ENCODE measurements at places on chromosomes 5 and 9.

- no peak for DNase-seq
Observed at GRCh38 chr5:136235321-136235720, 42.4 kb upstream of the SMIM32 start.

GRCh38 chr5:163269624-163270023 is 167.8 kb upstream of the CCNG1 start:
- DNase-seq, result no peak

DNA sequence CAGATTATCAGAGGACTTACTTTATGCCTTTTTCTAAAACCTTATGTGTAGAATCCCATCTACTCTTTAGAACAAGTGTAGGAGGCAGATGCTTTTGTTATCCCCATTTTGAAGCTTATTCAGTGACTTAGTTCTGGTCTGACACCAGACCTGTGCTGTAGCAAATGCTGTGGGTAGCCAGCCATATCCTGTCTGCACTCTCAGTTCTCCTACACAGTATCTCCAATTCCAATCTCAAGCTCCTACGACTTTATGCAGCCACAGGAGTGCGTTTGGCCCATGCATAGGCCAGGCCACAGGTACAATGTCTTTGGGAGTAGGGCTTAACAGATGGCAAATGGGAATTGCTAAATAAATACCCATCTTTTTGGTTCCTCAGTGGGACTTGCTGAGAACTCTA is 292.6 kb downstream of the MCTP1 start:
- no peak for DNase-seq

DNA sequence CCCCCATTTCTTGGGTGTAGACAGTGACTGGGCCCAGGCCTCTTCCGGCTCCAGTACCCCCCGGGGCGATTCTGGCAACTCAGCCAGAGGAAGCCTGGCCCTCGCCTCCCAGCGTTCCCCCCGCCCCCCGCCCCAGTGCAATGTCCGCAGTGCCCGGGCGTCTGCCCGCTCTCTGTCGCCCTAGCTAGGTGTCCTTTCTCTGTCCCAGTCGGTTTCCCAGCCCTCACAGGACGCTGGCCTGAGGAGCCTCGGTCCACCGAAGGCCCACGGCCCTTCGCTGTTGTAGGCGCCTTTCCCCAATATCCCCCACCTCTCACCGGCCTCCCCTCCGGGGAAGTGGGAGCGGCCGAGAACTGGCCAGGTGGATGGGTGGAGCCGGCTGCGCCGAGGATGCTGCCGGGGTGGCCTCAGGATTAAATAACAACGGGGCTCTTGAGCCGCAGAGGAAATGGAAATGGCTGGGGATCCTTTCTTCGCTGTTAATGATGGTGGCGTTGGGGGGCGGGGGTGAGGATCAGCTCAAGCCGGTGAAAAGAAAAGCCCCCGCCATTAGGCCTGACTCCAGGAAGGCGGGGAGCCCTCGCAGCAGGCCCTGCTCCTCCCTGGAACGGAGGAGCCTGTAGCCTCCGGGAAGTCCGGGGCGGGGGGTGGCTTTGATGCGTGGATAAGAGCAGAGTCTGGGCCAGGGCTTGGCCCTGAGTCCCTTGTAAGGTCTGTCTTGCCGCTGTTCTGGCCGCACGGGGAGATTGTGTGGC is 1.1 kb upstream of the SPRY4 start:
- no peak for DNase-seq

GRCh38 chr9:121154782-121155181 is 46.9 kb downstream of the RAB14 start:
- DNase-seq, result no peak

- no peak for DNase-seq
Observed at GRCh38 chr9:85676790-85677189, 65.0 kb downstream of the AGTPBP1 start.

- no peak for DNase-seq
Observed at GRCh38 chr5:28574606-28575005, 1536.2 kb upstream of the CDH9 start.

DNA sequence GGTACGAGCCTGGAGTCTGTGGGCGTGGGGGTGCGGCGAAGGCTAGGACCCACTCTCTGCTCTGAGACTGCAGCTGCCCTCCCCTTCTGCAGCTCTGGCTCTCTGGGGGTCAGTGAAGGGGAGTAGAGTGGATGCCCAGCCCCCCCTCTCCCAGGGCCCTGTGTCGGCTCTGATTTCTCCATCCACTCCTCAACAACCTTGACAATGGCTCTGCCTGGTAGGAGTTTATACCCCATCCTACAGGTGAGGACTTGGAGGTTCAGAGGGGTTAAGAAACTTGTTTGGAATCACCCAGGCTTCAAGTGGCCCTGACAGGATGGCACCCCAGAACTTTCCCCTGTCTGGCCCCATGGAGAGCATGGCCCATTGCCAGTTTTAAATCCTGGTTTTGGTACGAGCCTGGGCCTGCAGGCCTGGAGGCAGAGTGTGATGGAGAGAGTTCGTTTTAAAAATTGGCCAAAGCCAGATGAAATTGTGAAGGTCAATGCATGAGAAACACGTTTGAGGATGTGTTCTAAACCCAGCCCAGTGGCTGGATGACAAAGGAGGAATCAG is 22.3 kb downstream of the NCS1 start:
- no peak for DNase-seq

DNA sequence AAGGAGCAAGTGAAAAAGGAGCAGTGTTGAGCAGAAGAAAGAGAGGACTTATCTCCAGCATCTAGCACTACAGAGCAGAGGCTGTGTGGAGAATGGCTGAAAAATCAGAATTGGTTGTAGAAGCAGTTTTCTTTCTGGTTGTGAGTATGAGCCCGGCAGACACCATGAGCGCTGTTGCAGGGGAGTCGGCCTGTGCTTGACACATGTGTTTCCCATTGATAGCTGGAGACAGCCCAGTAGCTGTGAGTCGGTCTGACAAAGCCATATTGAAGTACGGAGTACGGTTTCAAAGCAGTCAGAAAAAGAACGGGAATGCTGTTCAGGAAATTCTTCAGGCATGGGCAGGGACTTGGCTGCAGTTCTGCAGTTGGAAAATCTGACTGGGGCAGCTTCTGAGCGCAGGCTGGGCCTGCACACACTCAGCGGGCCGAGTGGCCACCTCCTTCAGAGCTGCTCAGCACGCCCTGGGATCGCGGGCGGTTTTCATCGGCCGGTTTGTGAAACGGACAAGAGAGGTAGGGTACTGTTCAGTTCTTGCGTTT is at the start of gene SGCD:
SGCD (plus strand) TSS at position 447 of the 542 bp plus-strand sequence.
- no peak for DNase-seq

DNA sequence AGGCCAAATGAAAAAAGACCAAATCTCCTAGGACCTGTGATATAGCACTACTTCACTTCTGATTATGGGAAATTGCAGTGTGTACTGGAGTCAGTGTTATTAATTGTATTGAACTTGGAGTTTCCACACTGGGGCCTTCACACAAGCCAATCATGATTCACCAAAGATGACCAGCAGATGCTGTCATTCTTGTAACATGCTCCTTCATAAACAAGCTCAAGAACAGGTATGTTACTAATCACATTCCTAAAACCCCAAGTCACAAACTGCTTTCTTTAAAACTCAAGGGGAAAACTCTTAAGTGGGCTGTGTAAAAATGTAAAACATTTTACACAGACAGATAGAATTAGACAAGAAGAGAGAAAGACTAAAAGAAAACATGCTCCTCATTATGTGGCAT is 5.6 kb downstream of the KLHL3 start:
- no peak for DNase-seq

DNA sequence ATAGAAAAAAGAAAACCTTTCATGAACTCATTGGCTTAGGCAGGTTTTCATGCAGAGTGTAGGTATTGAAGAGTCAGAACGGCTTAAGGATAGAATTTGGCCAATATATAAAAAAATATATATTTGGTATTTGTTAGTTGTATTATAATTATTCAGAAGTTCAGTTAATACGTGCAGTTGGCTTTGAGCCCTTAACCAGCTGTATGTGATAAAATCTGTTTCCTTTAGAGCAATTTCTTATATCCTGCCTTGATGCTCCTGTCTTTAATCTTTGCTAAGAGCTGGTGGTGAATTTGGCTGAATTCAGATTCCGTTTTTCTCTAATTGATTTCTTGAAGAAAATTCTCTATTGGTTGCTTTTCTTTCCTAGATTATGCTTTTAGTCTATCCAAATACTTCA is 3.7 kb downstream of the ANXA1 start:
- DNase-seq, result no peak

- no peak for DNase-seq
Observed at GRCh38 chr5:58410441-58410840, 49.4 kb downstream of the PLK2 start.

DNA sequence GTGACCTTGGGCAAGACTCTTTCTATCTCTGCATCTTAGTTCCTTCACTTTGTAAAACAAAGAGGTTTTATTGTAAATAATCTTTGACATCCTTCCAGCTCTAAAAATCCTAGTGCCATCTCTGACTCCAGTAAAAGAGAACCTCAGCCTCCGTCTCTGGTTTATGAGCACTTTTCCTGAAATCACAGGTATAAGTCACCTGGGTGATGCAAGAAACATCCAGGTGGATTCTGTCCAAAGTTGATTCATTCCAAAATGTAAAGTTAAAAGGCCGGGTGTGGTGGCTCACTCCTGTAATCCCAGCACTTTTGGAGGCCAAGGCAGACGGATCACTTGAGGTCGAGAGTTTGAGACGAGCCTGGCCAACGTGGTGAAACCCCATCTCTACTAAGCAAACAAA is 21.1 kb upstream of the UBAP2 start:
- no peak for DNase-seq

DNA sequence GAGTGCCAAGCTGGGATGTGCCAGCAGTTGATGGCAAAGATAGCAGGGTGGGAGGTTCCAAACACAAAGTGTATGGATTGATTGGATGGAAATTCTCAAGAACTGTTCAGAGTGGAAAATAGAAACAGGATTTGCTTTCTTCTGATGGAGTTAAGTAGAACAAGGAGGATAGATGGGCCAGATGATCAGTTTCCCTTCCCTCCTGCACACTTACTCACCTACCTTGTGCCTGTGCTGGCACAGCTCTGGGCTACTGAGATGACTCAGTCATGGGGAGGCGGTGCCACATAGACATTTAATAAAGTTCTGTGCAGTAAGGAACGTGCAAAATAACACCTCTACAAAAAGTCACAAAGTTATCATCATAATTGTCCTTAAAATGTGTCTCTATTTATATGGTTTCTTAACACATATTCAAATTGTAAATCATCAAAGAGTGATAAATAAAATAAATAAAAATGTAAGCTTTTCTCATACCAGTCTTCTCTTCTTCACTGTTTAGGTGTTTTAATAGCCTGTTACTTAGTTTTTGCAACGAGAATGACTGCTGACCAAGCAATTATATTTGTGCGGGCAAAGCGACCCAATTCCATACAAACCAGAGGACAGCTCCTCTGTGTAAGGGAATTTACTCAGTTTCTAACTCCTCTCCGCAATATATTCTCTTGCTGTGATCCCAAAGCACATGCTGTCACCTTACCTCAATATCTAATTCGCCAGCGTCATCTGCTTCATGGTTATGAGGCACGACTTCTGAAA is 12.7 kb downstream of the PTPDC1 start:
- DNase-seq, result no peak

GRCh38 chr5:145856285-145856818 is 16.5 kb downstream of the GRXCR2 start:
- DNase-seq, result no peak

- DNase-seq, result no peak
Observed at GRCh38 chr5:10518347-10518746, 45.5 kb upstream of the ANKRD33B start.

DNA sequence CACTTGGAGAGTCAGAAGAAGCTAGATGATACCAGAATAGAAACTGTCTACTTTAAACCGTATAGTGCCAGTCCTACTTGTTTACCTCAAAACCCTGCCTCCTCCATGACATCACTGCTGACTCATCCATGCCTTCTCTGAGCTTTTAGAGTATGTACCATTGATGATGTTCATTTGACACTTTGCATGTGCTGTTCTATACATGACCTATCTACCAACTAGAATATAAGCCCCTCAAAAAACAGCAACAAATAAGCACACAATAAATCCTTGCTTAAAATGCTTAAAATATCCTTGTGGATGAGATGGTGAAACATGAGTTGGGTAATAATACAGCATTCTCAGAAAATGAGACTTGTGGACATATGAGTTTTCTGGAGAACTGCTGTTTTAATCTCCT is 2.6 kb downstream of the CTNNAL1 start:
- DNase-seq, result no peak

- no peak for DNase-seq
Observed at GRCh38 chr9:76267284-76267652, 127.0 kb downstream of the RFK start.

DNA sequence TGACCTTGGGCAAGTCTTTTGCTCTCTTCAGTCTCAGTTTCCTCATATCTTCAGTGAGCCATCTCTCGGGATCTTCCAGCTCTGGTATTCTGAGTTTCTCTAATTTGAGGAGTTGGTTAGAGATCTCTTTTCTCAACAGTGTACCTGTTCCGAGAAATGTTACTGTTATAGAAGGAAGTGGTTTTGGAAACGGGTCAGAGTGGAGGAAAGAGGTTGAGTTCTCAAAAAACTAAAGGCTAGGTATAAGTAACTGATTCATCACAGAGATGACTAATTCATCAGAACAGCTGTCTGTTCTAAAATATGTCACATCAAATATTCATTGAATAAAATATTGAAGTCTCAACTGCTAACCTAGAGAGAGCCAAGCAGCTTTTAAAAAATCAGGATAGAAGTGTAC is 106.6 kb downstream of the PALM2AKAP2 start:
- no peak for DNase-seq

DNA sequence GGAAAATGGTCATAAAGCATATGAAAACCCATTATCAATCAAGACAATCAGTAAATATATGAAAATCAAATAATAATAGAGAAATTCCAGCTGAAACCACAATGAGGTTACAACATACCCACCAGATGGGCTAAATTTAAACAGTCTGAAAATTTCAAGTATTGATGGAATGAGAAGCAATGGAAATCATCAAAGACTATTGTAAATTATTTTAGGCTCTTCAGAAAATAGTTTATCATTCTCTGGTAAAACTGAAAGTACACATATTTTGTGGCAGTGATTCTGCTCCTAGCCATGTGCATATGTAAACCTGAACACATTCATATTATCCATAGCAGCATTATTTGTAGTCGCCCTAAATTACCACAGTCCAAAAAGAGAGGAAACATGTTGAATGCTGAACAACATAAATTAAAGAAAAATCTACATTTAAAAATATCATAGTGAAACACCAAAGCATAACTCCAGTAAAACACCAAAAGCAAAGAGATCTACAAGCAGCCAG is 215.3 kb downstream of the PRELID2 start:
- DNase-seq, result no peak

- DNase-seq, result no peak
Observed at GRCh38 chr5:42225009-42225408, 198.2 kb upstream of the GHR start.

GRCh38 chr9:85042981-85043647 is 373.6 kb downstream of the NTRK2 start:
- DNase-seq, result no peak

- no peak for DNase-seq
Observed at GRCh38 chr5:139579-140442, 47.8 kb downstream of the PLEKHG4B start.

DNA sequence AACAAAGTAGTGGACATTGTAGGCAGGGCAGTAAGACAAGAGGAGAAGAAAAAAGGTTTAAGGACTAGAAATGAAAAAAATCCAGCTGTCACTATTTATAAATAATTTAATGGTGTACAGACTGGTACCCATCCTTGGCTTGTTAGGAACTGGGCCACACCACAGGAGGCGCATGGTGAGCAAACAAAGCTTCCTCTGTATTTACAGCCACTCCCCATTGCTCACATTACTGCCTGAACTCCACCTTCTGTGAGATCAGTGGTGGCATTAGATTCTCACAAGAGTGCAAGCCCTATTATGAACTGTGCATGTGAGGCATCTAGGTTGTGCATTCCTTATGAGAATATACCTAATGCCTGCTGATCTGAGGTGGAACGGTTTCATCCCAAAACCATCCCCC is 62.6 kb upstream of the DMAC1 start:
- DNase-seq, result no peak
